Stromal cell of bone marrow (primary cell): ENCODE measurements at places on chromosomes 2 and 18.
A peak's percentile ranks its signal among the peaks of the same experiment; 100 is the strongest.

DNA sequence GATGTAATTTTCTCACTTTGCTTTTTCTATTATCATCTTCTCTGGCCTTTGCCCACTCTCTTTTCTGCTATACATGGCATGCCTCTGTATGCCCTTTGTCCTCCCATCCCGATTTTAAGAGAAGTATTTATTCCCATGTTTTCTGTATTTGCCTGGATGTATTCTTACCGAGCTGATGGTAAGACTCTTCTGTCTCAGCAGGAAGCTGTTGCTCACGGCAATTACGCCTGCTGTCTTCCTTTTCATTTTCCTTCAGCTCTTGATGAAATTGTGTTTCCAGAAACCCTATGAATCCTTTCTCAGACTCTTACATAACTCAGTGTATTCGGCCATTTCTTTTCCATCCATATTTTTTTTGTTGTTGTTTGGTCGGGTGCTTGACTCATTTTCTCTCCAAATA is 121.6 kb downstream of the SP3 start:
- DNase-seq = no peak

GRCh38 chr2:120174963-120175581 is 48.1 kb downstream of the TMEM185B start:
- peak; percentile 56 for DNase-seq

DNA sequence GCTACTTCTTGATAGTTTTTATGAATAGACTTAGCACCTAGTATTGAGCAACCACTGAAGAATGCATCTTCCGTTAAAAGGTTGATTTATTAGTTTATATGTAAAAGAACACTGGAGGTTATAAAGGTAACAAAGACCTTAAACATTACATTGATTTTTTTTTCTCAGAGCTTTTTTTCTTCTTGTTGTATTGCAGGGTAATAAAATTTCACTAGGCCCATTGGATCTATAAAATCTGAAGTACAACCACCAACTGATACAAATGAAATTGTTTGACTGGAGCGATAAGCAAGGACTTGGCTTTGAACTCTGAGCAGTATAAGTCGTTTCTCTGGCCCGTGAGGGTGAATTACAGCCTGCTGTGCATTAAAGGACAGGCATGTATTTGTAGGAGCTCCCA is 344.0 kb downstream of the LRRTM1 start:
- no peak for DNase-seq

GRCh38 chr2:162734866-162735265 is 103.7 kb downstream of the KCNH7 start:
- no peak for DNase-seq

DNA sequence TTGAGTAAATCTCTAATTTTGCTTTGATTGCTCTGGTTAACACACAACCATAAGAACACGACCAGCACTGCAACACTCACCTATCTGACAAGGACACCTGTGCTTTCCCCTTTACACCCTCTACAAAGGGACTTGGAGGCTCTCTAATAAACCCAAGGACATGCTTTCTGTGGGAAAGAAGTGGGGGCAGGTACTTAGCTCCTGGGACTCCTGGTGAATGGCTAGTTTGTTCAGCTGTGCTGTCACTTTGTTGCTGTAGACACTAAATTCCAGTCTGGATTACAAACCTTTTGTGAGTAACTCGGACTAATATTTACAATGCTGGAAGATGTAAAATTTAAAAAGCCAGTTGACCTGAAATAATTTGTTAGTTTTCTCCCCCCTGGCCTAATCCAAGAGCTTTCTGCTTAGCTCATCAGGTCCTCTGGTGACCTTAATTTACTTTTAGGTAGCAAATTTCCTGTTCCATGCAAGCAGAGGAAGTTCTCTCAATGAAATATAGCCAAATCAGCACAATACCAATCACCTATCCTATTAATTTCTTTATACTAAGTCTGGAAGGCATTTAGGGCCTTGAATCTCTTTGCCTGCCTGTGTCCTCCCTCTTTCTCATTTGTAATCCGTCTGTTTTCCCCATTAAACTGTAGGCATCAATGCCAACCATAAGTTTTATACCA is 67.5 kb downstream of the PLCL1 start:
- no peak for DNase-seq

- no peak for DNase-seq
Observed at GRCh38 chr2:26576565-26577441, 64.4 kb downstream of the CIB4 start.
